Left colon (tissue), 2 donors: ENCODE measurements at places on chromosomes 7 and 10. TPM values are rescaled to one million over a fixed set of nuclear protein-coding genes. Genes with fewer than 3 reads are reported as not detected.
A peak's percentile ranks its signal among the peaks of the same experiment; 100 is the strongest.

DNA sequence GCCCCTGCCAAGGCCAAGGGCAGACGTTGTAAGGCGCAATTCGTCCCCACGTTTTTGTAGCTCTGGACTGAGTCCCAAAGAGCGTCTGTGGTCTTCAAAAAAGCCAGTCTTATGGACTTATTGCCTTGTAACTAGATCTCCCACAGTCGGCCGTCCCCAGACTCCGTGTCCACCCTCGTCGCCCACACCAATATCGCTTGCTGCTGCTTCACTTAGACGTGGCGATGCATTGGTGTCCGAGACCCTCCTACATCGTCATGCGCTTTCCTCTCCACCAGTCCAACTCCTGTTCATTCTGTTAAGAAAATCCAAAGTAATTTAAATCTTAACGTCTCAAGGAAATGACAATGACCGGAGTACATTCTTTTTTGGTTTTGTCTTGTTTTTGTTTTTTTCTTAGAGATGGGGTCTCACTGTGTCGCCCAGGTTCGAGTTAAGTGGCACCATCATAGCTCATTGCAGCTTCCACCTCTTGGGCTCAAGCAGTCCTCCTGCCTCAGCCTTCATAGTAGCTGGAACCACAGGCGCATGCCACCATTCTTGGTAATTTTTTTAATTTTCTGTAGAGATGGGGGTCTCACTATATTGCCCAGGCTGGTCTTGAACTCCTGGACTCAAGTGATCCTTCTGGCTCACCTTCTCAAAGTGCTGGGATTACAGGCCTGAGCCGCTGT, 851 bp downstream of the KIFBP start:
- DNase-seq = no peak

GOLGA7B gene
- total RNA-seq = 0.42 TPM

DNA sequence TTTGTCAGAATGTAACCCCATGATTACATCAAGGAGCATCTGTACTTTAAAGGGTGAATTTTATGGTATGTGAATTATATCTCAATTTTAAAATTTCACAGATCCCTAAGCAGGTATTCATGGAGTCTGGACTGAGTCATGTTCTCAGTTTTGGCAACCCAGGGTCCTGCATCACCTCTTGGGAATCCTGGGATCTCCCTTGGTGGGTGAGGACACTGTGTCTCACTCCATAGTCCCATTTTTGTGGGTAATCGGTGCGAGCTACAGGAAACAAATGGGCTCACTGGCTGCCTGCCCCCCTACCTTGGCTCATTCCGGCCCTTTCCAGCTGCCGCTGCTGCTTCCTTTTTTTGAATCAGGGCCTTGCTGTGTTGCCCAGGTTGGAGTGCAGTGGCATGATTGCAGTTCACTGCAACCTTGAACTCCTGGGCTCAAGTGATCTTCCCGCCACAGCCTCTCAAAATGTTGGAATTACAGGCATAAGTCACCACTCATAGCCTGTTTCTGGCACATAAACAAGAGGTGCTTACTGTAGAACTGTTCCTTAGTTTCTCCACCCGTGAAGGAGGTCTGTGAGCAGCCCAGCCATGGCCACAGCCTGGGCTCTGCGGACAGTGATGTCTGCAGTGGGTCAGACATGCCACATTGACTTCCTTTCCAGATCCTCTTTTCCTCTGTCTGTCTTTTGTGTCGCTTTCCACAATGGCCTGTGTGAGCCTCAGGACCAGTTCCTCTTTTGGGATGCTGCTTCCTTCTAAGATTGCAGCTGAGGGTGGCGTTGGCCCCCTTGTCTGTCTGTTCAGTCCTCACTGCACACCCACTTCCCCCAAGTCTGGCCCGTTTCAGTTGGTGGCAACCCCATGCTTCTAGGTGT, 14.5 kb downstream of the PALD1 start:
- no peak for DNase-seq

DNA sequence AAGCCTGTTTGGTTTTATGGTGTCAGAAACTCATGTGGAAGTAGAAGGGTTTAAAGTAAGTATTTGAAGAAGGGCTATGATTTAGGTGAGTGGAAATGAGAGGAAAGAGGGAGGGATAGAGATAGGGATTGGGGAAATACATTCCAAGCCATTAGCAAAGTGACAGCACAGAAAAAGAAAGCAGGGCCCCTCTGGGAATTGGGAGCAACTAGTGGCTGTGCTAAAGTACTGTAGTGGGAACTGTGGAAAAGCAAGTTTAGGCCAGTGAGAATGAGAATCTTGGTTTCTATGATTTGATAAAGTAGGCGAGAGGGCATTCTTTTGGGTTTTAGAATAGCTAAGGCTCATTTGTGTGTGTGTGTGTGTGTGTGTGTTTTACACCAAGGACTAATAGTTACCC, 5.0 kb downstream of the PRKG1 start:
- no peak for DNase-seq

GRCh38 chr7:132580717-132581285, 4.5 kb upstream of the PLXNA4 start:
- peak; percentile 56 for DNase-seq
